ENCODE measurements at places on chromosomes 1 and 21.

DNA sequence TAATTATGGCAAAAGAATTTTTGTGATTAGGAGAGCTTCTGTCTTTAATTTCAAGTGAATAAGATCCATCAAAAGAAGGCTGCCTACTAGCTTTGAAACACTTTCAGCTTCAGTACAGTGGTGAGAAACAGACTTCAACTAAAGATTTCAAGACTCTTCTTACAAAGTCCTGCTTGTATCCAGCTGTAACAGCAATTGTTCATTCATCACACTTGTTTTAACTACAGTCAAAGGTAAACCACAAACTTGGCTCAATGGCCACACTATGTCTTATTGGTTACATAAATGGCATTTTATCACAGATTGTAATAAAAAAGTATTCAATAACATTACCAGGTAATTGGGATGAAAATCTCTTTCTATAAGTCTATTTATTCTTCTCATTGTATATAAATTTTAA, 59.2 kb downstream of the WARS2 start:
- no peak for DNase-seq

GRCh38 chr1:96538111-96538641, 183.4 kb upstream of the PTBP2 start:
- no peak for DNase-seq

DNA sequence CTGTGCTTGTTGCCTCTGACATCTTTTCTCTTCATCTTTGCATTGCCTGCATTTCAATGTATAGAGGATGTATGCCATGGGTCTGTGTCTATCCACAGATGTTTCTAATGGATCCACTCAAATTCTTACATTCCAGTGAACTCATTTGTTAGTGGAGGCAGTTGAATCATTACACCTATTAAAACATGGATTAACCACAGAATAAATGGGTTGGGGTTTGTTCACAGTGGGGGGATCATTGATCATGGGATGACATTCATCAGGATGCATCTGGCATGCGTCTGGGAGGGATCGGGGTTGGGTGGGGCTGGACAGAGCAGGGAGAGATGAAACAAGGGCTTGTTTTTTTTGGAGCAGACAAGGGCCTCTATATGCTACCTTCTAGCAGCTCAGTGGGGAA, 182.5 kb downstream of the RHOU start:
- no peak for DNase-seq

DNA sequence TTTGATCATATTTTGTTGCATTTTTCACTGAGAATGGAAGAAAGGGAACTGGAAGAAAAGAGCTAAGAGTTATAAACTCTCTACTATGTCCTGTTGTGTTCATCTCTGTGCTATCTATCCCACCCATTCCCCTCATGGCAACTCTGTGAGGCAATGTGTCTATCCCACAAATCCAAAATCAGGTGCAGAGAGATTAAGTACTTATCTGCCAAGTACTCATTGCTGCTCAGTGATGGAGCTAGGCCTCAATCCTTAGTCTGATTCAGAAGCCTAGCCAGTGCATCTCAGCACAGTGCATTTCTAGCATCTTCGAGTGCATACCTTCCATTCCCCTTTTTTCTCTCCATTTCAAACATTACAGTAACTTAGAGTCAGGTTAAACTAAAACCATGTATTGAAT, 270.6 kb downstream of the TPR start:
- DNase-seq = no peak

DNA sequence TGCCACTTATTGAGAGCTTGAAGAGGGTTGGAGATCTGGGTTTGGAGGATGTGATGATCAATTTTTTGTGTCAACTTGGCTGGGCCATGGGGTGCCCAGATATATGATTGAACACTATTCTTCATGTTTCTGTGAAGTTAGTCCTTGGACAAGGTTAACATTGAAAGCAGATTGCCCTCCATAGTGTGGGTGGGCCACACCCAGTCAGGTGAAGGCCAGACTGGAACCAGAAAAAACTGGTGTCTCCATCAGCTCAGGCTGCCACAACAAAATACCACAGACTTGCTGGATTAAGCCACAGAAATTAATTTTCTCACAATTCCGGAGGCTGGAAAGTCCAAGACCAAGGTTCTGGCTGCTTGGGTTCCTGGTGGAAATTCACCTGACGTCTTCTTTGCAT, 7.5 kb downstream of the CLDN14 start:
- DNase-seq = no peak

DNA sequence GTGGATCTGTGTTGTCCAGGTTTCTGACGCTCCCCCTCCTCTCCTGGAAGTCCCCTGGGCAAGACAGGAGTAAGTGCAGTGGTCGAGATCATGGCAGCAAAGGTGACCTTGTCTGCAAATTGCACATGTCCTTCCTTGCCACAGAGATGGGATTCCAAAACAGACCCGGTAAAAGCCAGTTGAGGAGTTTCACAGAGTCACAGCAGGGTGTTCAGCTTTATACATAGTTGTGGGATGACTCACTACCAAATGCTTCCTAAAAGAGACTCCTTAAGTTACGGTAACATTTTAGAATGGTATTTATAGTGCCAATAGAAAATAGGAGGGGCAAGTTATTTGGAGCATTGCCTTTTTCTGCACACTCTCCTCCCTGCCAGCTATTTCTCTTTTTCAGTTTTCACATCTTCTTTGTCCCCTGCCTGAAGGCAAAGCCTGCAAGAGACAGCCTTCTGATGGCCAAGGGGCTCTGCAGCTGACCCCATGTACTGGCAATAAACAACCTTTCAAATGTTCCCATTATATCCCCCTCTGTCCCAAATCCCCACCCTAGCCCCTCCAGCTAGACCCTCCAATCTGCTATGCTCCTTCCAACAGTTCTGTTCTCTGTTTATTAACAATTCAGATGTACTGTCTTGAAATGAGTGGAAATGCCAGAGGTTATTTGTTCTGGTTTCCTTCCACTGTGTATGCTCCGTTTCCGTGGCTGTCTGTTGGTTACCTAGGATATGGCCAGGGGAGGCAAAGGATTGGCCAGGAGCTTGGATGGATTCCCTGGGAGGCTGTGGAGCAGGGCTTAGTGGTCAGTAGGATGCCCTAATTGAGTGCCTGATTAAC, 115.0 kb downstream of the TGFB2 start:
- no peak for DNase-seq

GRCh38 chr1:32969566-32969965, 5.0 kb upstream of the RNF19B start:
- DNase-seq = no peak

DNA sequence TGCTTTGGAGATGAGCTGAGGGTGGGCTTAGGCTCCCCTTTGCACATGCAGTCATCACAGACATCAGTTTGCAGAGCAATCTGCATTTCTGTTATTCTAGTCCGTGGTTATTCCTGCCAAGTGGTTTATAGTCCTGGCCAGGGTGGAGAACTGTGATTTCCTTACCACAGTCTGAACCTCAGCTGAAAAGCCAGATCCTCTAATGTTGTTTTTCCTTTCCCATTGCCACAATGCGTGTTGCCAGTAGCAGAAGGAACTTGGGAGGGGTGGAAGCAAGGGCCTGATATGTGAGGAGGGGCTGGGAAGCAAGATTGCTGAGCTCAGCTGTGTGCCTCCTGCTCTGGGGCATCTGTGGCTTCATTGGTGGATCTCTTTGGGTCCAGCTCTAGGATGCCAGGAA, 18.0 kb upstream of the ST3GAL3 start:
- DNase-seq = no peak

DNA sequence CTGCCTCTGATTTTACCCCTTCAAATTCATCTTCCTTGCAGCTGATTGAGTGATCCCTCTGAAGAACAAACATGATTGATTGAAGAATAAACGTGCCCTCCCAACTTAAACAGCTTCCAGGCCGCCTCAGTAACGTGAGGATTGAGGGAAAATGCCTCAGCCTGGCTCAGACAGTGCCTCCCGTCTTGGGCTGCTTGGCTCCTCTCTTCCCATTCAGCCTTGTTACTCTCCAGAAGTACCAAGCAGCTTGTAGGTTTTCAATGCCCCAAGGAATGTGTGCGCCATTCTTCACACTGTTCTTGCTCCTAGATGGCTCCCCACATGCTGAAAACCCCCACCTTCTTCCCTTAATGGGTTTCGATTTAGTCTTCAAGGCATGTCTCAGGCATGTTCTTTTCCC, 51.8 kb downstream of the ST6GALNAC5 start:
- no peak for DNase-seq

DNA sequence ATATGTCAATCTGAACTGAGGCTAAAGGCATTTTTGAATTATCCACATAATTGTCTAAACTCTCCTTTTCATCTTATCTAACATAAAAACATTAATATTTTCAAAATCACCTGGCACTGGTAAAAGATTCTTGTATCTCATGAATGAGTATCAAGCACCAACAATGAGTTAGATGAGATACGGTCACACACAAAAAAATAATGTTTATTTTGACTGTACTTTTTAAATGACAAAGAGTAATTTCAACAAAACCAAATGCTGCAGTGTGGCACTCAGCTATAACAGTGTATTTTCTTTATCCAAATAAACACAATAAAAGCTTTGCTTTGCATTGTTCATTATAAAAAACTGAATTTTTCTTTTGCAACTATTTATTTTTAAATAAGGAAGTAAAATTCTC, 59.5 kb downstream of the EIF4G3 start:
- DNase-seq = no peak

- no peak for DNase-seq
Observed at GRCh38 chr1:224493269-224493668, 58.7 kb upstream of the WDR26 start.

GRCh38 chr1:81551946-81552345, 248.8 kb upstream of the ADGRL2 start:
- DNase-seq = no peak

DNA sequence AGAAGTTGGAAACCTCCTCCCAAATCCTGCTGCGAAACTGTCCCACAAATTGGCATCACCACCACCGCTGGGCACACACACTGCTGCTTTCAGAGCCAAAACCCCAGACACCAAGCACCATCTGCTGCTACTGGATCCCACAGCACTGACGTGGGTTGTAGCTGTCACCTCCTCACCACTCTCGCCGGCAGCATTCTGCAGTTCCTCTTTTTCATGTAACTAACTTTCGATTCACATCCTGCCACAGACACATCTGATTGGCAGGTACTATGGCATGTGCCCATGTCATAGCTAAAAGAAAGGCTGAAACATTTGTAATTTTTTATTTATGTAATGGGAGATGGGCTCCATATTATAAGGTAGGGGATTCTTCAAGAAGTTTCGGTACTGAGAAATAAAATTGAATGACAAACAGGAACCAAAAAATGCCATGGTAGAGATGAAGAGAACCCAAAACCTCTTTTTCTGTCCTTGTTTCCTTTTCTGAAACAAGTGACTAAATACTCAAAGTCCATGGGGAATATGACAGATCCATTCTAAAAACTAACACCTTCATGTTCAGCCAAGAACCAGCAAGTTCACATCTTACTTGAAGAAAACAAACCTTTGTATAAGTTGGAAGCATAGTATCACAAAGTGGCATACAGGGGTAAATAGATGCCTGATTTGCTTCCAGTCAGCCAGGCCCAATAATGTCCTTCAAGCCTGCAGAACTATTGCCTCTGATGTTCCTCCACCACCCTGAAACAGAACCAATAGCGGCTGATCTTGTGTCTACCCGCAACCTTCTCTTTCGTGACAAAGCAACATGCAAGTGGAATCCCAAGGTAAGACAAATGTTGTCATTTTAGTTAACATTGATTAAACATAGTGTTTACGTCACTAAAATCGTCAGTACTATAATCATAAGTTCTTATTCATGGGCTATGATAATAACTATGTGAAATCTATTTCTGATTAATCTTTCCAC, 26.6 kb upstream of the RGS13 start:
- DNase-seq = no peak

All from stimulated activated CD8-positive, alpha-beta memory T cell treated with anti-CD3 and anti-CD28 coated beads, Interleukin-2, amount 100 ng/mL, for 1 hour (primary cell).